ENCODE measurements at places on chromosomes 5 and 9. TPM values are rescaled to one million over a fixed set of nuclear protein-coding genes. Genes with fewer than 3 reads are reported as not detected.

The S100Z gene
- total RNA-seq: not detected

The SPATA31A7 gene
- not detected for total RNA-seq

DNA sequence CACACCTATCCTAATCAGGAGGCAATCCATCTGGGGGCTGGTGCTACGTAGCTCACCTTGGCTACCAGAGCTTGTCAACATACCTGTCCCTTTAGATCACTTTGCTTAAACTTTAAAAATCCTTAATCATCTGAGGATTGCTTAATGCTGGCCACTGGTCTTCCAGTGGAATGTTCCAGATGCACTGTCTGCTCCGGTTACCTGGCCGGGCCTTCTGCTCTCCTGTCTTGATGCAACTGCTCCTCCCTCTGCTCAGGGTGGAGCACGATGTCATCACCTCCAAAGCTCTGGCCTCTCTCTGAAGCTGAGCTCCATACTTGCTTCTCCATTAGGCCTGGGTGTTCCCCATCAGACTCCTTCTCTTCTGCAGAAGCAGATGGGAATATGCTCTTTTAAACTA lies 106.5 kb upstream of the OTULINL start:
- DNase-seq: no peak

The CRHBP gene
- total RNA-seq: not detected

- no peak for DNase-seq
These were observed 41.1 kb downstream of the LAMC3 start for GRCh38 chr9:131049829-131050715.

The LHX3 gene
- not detected for total RNA-seq

The GABRP gene
- total RNA-seq: 0.55 TPM

DNA sequence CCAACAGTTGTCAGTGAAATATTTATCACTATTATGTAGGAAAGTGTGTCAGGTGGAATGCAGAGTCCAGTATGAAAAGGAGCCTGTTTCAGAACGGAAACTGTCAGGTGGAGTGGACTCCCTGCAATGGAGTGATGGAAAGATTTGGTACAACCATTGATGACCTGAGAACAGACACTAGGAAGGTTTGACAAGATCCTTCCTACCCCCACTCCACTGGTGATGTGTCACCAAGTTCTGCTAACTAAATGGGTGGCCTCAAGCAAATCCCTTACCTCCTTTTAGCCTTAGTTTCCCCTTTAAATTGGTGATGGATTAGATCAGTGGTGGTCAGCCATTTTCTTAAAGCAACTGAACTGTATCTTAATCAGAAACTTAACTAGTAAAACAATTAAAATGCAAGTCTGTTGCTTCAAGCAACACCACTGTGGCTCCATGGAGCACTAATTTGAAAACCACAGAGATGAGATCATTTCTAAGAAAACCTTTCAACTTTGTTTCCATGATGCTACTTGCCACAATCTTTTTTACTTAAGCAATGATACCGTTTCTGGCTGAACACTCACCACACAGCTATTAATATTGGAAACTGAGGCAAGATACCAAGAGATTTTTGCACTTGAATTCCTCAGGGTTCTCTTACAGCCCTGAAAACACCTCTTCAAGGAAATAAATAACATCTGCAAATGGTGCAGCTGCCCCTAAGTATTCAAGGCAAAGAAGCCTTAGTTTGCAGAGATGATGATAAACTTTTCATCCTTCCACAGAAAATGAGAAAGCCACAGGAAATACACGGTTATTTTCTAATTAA lies 140.6 kb downstream of the ERCC6L2 start:
- DNase-seq: no peak
